Lower lobe of right lung (tissue), 2 donors: ENCODE measurements at places on chromosomes 12 and 14. TPM values are rescaled to one million over a fixed set of nuclear protein-coding genes. Genes with fewer than 3 reads are reported as not detected.

- peaks cover 35% of the 10 kb centered on the region for H3K4me1 ChIP-seq
- H3K36me3 ChIP-seq, result no peaks in the 10 kb centered on the region
- peak overlapping the region; percentile 49 for H3K4me3 ChIP-seq
- no peaks in the 10 kb centered on the region for H3K27me3 ChIP-seq
Measured at GRCh38 chr14:68627868-68628604, 164.8 kb downstream of the ZFP36L1 start.

Gene TDP1
- total RNA-seq, result 9.6 TPM

Gene CD163L1
- total RNA-seq, result 4.5 TPM

GRCh38 chr12:92055877-92056276 is 89.8 kb downstream of the BTG1 start:
- H3K4me3 ChIP-seq, result no peak overlapping the region
- H3K4me1 ChIP-seq, result peaks cover 16% of the 10 kb centered on the region
